ENCODE measurements at places on chromosomes 13 and 19. TPM values are rescaled to one million over a fixed set of nuclear protein-coding genes. Genes with fewer than 3 reads are reported as not detected.

DNA sequence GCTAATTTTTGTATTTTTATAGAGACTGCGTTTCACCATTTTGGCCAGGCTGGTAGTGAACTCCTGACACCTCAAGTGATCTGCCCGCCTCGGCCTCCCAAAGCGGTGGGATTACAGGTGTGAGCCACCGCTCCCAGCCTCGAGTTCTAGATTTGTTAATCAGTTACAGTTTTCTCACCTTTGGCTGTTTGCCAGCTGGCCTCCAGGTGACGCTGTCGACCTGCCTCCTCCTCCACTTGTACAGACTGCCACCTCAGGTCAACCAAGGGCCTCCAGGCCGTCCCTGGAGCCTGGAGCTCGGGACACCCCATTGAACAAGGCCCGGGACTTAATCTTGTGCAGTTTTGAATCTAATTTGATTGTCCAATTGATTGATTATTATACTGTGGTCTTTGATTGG is 45.5 kb downstream of the IER2 start:
- peak; percentile 64 for DNase-seq

GRCh38 chr13:78437781-78438180 is 165.6 kb downstream of the POU4F1 start:
- no peak for DNase-seq

DNA sequence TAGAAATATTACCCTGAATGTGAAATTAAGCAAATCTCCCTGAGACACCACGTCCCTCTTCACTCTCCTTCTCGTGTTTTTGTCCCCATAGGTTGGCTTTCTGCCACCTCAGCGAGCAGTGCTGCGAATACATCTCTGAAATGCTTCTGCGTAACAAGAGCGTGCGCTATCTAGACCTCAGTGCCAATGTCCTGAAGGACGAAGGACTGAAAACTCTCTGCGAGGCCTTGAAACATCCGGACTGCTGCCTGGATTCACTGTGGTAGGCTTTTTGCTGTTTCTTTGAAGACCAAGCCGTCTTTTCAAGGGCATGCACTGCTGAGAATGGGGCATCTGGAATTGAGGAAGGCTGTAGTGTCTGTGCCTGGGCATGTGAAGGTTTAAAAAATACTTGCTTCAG is 34.4 kb downstream of the NLRP4 start:
- no peak for DNase-seq

CELF5 gene
- total RNA-seq, result 0.64 TPM

Data from Calu3 (cell line).